ENCODE measurements at places on chromosomes 2 and 18.

DNA sequence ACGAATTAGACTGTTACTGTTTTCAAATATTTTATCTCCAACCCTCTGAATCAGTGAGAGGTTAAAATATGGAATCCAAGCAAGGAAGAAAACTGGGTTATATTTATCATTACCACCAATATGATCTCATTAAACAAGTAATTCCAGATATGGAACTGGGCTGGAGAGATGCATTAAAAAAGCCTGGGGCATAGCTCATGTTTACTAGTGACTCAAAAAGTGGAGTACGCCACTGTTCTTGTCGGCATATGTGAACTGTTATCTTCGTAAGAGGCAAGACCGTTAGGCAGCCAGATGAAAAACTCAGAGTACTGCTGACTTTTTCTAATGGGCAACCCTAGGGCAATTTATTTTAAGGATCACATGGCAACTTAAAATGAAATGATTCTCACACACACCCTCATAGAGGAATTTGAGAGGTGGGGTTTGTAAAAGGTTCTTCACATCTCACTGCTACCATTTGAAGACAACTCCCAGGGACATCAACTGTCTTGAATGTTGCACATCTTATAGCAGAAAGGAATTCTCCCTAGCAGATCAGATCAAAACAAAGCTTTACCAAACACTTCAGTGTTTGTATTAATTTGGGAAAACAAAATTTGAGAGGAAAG is 105.2 kb upstream of the TFCP2L1 start:
- no peak for DNase-seq

GRCh38 chr18:6843308-6843707 is 113.8 kb downstream of the ARHGAP28 start:
- DNase-seq = no peak

DNA sequence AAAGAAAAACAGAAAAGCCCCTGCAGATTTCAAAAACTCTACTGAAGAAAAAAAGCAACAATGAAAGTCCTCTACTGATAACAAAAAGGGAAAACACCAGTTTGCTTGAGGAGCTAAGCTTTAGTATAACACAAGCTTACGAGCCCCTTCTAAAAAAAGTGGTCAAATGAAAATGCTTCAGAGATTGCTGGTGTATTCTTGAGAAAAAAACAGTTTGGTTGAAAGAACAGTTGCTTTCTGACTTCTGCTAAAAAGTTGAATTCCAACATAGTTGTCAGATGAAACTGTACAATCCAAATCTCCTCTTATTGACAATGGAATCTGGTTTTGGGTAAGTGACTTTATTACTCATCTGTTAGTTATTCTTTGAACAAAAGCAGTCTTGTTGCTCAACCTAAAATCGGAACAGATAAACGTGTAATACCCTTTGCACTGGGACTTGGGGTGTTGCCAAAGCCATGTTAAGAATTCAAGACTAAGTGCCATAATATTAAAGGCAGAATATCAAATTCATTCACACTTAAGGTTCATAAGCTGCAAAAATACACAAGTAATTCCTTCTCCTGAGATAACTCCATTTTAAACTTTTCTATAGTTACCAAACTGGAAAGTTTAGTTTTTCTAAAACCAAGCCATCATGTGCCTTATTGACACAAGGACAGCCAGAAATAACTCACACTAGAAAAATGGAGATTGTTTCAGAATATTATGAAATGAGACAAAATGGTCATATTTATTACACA is 45.3 kb upstream of the SPAG16 start:
- DNase-seq = no peak

DNA sequence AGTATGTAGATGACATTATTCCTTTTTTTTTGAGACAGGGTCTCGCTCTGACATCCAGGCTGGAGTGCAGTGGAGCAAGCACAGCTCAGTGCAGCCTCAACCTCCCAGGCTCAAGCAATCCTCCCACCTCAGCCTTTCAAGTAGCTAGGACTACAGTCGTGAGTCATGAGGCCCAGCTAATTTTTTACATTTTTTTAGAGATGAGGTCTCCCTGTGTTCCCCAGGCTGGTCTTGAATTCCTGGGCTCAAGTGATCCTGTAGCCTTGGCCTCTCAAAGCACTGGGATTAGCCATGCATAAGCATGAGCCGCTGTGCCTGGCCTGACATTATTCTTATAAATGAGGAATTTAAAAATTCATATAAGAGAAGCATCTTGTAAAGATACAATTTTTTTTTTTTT is 86.9 kb downstream of the FAM117B start:
- no peak for DNase-seq

DNA sequence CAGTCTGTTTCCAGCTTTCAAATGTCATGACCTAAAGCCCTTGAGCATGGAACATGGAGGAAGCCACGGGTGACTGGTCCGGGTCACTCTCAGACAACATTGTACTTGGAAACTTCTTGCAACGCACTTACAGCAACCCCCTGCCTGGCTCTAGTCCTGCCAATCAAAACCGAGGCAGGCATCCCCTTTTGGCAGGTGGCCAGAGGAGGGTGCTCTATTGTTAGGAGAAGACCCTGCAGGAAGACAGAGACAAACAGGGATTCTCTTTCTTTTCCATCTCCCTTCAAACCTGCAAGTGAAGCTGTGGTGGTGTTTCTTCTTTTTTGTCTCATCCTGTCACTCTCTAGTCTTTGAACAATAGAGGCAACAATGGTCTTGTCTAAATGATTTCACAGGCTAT is 667.2 kb downstream of the ZEB2 start:
- DNase-seq = no peak

DNA sequence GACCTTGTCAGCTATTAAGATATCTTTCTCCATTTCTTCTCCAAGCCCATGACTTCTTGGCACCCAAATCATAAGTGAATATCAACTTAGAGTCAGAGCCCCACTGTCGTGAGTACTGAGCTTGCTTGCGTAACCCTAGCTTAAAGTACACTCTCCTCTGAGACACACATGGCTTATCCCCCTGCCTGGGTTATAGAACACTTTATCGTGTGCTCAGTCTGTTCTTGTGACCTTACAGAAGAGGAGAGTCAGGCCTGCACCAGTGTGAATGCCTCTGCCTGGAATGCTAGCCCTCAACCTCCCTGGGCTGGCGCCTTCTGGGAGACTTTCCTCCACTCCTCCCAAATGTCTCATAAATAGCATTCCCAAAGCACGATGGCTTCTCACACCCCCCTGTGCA is 79.3 kb downstream of the CEP192 start:
- no peak for DNase-seq

GRCh38 chr2:103123516-103123915 is 361.7 kb downstream of the TMEM182 start:
- no peak for DNase-seq

- no peak for DNase-seq
Measured at GRCh38 chr18:61531182-61531581, 198.0 kb downstream of the CDH20 start.

DNA sequence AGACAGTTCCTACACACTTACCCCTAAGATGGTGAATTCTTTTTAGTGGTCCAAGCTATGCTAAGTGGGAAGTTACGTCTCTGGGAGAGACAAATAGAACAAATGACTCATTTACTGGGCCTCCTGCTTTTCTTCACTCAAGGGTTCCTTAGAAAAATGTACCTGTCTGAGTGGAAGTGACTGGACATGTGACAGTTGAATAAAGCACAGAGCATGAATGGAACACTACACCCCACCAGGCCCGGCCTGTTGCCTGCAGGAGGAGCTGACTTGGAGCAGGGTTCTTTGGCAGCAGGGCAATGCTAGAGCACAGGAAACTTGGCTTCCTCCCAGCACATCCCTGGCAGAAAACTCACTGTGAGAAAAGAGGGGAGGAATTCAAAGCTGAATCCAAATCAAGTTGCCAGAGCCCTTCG is 451.0 kb upstream of the SETBP1 start:
- DNase-seq = peak; percentile 68

DNA sequence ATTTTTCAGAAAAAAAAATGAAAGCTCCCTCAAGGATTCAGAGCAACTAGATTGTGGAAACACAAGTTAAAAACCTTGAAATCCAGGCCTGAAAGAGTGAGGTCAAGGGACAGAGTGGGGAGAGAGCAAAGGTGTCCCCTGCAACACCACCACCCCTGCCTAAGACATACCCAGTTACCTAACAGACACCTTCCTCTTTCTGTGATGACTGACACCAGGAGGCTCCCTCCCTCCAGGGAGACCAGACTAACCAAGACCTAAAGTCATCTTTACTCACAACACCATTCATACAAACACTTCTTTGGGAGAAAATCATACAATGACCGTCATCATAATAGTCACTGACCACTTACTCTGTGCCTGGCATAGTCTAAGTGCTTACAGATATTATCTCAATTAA is 151.8 kb upstream of the NABP1 start:
- no peak for DNase-seq

GRCh38 chr2:167215595-167215994 is 327.3 kb downstream of the XIRP2 start:
- no peak for DNase-seq

DNA sequence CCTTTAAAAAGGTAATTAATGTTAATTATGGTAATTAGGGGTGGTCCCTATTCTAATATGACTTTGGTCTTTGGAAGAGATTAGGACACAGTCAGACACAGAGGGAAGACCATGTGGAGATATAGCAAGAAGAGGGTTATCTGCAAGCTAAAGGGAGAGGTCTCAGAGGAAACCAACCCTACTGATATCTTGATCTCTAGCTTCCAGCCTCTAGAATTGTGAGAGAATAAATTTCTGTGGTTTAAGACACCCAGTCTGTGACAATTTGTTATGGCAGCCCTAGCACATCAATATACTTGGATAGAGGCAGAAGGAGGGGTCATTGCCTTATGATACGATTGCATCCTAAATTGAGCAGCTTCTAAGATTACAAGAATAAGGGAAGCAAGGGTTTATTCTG is 21.3 kb upstream of the NT5C1B start:
- no peak for DNase-seq

DNA sequence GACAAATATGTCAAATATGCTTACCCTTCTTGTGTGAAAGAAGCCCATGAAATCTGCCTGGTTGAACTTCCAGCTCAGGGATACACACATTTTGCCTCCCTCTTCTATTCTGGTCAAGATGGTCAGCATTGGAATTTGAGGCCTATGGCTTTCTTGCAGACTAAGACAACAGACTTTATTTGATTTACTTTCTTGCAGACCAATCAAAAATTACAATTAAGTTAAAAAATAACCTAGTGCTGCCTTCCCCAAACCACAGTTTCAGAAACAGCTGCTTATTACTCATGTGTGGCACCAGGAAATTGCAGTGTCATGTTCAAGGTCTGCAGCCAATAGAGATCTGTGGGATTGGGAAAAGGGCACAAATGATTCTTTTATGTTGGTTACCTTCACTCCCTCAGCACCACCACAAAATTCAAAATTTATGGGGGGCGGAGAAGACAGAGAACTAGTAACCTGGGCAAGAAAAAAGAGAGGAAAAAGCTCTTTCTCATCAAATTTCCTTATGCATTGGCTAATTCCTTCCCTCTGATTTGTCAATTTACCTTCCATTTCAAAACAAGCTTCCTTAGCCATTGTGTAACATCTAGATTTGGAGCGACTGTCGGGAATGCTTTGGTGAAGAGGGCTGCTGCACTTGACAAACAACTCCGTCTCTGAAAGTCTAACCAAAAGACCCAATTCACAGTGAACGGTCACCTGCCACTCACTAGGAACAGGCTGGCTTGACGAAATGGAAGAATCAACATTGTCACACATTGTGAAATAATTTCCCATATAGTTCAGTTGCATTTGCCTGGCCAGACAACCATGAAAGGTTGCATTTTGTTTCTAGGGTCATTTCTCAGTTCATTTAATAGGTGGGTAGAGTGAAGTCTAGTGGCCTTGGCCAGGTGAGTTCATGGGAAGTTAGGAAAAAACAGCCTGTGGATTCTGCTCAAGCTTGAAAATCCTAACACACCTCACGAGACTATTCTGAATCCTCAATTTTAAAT is 100.4 kb upstream of the FZD5 start:
- DNase-seq = no peak

- DNase-seq = no peak
Measured at GRCh38 chr2:139924070-139924469, 1143.9 kb upstream of the NXPH2 start.

DNA sequence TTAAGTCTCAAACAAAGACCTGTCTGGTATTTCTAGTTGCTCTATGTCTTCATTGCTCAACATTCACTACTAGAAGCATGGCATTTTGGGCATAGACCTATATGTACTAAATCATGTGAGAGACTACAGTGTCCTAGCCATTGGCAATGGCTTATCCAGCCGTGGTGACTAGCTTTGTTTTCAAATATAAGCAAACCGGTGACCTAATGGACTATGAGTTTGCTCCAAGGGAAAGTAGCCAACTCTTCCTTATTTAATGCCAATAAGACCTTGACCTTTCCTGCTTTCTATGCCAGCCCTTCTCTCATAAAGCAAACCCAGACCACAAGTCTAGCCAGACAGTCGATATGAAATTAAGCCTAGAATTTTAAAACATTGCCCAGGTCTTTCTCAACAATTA is 113.7 kb upstream of the CREB1 start:
- no peak for DNase-seq

DNA sequence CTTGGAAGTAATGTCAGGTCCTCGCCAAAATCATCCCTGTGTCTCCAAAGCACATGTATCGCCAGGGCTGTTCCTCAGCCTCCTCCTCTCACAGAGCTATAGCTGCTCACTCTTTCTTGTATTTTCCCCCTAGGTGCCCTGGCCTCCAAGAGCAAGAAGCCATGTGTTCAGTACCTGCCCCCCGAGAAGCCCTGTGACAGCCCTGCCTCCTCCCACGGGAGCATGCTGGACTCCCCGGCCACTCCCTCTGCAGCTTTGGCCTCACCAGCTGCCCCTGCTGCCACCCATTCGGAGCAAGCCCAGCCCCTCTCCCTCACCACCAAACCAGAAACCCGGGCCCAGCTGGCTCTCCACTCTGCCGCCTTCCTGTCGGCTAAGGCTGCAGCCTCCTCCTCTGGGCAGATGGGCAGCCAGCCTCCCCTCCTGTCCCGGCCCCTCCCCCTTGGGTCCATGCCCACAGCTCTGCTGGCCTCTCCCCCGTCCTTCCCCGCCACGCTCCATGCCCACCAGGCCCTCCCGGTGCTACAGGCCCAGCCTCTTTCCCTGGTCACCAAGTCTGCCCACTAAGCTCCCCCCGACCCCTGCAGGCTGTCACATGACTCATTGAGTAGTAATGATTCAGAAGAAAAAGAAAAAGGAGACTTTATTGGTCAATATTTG is 18.8 kb downstream of the TGOLN2 start:
- no peak for DNase-seq

- DNase-seq = no peak
Measured at GRCh38 chr18:64244571-64244970, 95.7 kb upstream of the LINC00305 start.

- DNase-seq = no peak
Measured at GRCh38 chr2:237568121-237568660, 1.8 kb downstream of the PRLH start.

Data from anterior cingulate cortex (tissue), 58 donors.